ENCODE measurements at places on chromosomes 4 and X.

- DNase-seq: no peak
These were observed 1673.4 kb upstream of the PCDH7 start for GRCh38 chr4:29046781-29047180.

DNA sequence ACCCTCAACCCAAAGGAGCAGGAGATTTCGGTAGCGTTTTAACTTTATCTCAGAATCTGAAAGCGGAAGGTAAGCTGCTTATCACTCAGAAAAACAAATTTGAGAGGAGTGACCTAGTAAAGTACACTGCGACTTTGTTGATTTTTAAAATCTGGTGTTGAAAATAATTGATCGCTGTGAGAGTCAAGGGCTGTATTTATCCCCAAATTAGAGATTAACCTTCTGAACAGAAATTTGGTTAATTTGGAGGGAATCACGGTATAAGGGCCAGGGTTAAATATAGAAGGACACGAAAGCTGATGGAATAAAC is 212 bp downstream of the CLCN4 start:
- no peak for DNase-seq

GRCh38 chr4:82802911-82803310 is 4.3 kb upstream of the SCD5 start:
- DNase-seq: no peak

DNA sequence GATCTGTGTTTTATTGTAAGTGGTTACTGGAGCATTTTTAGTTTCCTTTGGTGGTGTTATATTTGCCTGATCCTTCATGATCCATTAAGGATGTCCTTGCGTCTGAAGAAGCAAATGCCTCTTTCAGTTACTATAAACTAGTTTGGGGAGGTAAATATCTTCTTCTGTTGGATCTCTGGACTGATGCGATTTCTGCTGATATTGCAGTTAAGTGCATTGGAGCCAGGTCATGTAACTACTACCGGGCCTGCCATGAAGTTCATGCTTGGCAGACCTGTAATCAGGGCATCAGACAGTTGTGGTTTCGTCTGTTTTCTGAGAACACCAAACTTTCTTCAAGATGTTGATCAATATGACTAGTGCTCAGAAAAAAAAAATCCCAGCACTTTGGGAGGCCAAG is 22.9 kb downstream of the ZNF718 start:
- DNase-seq: no peak

- DNase-seq: no peak
These were observed 4.6 kb downstream of the P2RY4 start for GRCh38 chrX:70255452-70255851.

GRCh38 chrX:74431797-74432196 is 10.5 kb downstream of the SLC16A2 start:
- no peak for DNase-seq

DNA sequence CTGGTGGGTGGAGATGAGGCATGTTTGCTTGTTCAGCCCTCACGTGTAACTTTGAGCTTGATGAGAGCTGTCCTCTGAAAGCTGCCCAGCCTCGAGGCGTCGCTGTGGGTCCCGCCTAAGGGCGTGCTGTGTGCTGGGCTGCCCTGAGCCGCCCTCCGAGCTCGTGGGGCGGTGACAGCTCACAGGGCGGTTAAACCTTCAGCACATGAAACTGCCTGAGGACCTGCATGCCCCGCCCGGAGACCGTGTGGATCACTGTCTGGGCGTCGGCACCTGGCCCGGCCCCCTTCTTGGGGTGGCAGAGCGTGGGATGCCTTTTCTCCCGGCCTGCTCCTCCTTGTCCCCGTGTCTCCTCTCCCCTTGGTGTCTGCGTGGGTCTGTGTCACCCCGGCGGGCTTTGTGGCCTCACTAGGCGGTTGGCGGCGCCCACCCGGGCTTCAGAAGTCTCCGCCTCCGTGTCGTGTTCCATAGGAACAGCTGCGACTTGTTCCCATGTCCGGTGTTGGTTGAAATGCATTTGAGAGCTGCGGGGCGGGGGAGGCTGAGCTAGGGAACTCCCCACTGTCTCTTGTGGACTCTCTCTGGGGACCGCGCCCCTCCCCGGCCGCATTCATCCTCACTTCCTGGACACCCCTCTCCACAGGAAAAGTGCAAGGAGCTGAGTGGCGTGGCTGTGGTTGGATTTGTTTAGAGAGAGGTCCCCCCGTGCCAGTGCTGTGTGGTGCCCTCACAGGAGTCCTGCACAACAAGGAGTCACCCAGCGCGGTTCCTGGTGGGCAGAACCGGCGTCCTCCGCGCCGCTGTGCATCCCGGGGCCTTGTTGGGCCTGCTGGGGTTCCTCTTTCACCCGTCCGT is 6.8 kb downstream of the AKAP17A start:
- DNase-seq: no peak

DNA sequence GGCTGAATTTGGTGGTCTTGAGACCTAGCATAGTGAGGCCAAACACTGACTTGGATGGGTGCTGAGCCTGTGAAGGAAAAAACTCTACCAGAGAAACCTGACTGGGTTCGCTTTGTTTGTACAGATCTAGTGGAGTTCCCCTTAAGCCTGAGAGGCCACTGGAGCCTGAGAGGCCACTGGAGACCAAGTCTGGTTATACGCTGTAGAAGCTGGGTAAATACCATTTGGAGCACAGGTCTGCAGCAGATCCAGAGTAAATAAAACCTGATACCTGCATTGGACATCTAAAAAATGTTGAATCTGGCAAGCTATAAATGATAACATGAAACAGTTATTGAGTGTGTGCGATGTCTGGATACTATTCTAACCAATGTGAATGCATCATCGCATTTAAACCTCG is 104.3 kb upstream of the IGSF1 start:
- no peak for DNase-seq

DNA sequence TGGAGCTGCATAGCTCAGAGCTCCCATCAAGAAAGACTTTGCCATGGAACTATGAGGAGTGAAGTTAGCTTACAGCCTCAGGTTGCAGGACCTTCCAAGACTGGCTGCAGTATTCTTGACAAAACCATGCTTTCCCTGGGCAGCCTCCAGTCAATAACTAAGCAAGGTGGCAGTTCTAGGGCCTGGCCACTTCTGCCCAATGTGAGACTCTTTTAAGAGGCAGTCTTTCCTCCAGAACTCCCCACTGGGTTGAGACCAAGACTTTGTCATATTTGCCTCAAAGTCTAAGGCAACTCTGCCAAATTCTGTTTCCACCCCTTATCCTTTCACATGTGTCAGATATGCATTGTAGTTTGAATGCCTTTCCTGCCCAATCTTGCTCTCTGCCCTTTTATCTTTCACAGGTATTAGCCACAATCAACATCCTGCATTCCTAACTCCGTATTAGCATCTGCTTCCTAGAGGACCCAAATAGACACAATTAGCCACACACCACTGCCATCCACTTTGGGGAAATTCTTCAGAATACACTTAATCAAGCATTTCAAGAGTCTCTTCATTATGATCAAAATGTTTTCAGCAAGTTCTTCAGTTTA is 17.7 kb upstream of the SLC25A43 start:
- no peak for DNase-seq

- no peak for DNase-seq
These were observed 228.7 kb upstream of the ANKRD50 start for GRCh38 chr4:124941267-124941666.

GRCh38 chr4:174631901-174632758 is 109.8 kb upstream of the HPGD start:
- DNase-seq: no peak

DNA sequence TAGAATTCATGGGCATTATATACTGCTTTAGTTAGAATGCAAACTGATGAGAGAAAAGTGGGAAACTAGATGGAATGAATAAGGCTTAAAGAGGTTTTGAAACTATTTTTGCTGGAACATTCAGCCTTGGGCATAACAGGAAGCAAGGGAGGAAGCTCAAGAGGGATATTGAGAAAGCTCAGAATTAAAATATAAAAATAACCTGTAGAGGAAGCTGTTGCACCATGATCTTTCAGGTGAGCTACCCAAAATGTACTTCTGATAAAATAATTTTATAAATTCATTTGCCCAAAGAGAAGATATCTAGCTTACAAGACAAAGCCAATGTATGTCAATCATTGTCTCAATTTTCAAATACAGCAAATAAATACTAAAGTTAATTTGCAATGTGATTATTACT is 11.3 kb downstream of the GC start:
- no peak for DNase-seq

Measured in iPS DF 19.7 (cell line).